T follicular helper cell (primary cell): ENCODE measurements at places on chromosomes 11 and 22.

GRCh38 chr22:45544588-45545170 is 42.0 kb downstream of the FBLN1 start:
- DNase-seq: no peak

GRCh38 chr11:132681971-132682370 is 850.3 kb downstream of the OPCML start:
- DNase-seq: no peak

DNA sequence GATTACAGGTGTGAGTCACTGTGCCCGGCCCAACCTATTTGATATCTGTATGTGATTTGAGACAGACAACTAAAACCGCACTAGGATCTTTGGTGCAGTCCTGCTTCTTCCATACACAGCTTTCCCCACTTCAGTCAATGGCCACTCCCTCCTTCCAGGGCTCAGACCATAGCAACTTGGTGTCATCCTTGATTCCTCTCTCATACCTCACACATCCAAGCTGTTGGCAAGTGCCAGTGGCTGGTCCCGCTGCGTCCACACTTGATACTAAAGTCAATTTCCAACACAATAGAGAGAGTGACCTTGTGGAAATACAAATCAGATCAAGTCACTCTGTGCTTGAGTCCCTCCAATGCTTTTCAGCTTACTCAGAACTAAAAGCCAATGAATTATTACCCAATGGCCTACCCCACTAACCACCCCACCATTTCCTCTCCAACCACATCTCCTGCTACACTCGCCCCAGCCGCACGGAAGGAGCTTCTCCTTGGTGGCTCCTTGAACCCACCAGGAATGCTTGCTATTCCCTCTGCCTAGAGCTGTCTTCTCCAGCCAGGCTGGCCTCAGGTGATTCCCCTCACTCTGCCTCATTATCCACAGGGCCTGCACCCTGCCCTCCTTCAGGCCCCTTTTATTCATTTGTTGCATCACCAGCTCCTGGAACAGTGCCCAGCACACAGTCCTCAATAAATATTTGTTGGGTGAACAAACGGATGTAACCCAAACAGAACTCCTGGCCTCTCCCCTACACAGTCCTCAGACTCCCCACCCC is 12.9 kb downstream of the ABTB2 start:
- no peak for DNase-seq

DNA sequence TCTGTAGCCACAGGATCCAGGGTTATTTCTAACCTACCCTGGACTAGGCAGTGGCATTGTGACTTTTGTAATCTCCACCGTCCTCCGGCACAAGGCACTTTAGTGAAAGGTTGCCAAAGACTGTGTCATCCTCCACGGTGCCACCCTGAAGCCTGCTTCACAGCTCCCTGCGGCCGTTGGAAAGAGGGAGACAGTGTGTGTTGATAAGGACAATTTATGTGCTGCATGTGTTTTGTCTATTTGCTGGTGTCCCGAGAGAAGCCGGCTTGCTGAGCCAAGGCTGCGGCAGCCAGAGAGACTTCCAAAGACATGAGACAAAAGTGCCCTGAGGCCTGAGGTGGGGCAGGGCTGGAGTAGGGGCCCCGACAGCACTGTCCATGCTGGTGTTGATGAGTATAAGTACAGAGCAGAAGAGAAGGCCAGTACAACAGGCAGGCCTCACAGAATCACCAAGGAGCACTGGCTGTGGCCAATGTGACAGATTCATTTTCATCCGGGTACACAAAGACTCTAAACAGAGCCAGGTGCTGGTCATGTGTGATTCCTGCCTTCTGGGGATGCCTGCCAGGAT is 40.9 kb downstream of the GALNT18 start:
- no peak for DNase-seq

DNA sequence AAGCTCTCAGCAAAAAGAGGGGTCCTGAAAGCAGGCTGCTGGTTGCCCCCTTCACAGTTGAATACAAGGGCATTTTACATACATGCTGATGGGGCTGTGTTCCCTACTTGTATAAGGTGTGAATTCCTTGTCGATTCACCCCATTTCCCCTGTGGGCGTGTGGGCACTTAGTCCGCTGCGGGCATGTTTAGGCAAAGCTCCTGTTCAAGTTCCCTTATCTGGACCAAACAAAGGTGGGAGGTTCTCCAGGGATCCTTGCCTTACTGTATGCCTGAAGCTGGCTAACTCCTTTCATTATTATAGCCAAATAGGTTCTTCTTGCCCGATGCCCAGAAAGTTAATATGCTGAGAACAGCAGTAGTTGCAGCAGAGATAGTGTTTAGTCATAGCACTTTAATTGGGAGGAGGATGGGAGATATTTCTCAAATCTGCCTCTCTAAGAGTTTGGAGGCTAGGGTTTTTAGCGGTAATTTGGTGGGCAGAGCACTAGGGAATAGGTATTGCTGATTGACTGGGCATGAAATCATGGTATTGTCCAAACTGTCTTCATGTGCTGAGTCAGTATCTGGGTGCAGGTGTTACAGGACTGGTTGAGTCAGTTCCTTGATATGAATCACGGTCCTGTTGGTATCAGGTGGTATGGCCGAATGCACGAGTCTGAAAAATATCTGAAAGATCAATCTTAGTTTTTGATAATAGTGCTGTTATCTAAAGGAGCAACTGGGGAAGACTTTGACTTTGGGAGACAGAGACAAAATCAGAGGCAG is 32.7 kb downstream of the METTL15 start:
- DNase-seq: no peak

- no peak for DNase-seq
These were observed 74.7 kb downstream of the KCNQ1 start for GRCh38 chr11:2519517-2519861.

GRCh38 chr11:88259431-88259830 is 78.1 kb downstream of the CTSC start:
- no peak for DNase-seq

DNA sequence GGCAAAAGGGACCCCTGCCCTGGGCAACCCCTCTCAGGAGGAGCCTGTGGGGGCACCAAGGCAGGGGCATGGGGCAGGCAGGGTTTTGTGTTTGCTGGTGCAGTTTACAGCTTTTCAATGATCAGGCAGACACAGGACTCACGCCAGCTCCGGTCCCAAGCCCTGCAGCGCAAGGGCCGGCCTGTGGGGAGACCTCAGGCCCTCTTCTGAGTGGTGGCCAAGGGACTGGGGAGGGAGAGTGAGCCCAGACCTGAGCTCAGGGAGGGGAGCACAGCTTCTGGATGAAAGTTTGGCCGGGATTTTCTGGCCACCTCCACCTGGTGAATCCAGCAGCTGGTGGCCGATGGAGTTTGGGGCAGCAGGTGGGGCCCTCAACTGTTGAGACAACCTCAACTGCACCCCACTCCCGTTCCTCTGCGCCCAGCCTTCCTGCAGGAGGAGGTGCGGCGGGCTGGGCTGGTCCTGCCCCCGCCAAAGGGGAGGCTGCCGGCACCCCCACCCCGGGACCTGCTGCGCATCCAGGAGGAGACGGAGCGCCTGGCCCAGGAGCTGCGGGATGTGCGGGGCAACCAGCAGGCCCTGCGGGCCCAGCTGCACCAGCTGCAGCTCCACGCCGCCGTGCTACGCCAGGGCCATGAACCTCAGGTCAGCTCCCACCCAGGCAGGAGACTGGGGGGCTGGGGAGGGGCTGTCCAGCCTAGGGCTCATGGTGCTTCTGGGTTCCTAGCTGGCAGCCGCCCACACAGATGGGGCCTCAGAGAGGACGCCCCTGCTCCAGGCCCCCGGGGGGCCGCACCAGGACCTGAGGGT is 3.6 kb downstream of the TCIRG1 start:
- DNase-seq: no peak

GRCh38 chr22:38429499-38430068 is 25.4 kb downstream of the KCNJ4 start:
- no peak for DNase-seq

DNA sequence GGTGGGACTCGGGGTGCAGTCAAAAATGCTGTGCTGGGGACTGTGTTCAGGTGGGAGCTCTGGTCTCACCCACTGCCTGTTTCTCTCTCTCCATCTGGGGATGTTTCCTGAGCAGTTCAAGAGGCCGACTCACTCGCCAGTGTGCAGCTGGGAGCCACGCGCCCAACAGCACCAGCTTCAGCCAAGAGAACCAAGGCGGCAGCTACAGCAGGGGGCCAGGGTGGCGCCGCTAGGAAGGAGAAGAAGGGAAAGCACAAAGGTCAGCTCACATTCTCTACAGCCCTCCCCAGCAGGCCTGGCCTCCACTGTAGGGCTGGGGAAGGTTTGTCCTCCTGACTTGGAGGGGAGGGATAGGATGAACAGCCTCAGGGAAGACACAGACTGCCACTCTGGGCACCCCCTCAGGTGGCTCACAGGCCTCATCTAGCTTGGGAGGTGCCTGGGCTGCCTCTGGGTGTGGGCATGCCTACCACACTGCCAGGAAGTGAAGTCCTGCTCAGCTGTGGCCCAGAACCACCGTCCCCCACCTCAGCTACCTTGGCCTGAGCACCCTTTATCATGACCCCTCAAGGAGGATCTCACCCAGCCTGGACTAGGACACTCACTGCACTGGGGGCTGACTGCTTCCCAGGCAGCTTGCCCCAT is 13.0 kb downstream of the TUB start:
- DNase-seq: no peak

GRCh38 chr11:85823816-85824215 is 12.9 kb upstream of the SYTL2 start:
- peak; percentile 73 for DNase-seq

DNA sequence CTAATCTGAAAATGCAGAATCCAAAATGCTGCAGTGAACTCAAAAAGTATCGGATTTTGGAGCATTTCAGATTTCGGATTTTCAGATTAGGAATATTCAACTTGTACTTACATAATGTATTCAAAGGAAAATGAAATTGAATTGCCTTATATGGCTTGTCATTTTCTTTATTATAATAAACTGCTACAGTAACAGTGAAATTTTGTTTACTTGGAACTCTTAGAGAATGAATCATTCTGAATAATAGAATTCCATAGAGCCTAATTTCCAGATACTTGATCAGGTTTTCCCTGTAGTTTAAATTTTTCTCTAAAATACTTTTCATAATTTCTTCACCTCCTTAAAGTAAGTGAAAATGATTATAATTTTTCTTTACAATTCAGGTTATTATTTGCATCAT is 17.3 kb downstream of the TTC17 start:
- no peak for DNase-seq

DNA sequence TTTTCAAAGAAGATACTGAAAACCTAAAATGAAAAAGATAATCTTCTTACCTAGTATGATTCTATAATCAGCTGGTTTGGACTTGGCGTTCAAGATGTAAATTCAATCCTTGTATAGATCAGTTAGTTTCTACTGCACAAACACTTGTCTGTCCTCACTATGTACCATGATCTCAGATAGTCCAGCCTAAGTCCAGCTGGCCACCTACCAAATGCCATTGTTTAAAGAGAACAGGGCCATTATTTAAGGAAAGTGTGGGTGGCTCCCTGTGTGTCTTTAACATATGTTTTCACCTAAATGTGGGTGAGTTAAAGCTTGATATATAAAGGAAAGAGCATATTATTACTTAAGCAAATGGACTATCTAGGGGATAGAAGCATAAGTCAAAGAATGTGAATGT is 38.6 kb downstream of the BLID start:
- no peak for DNase-seq

- no peak for DNase-seq
These were observed 97.1 kb upstream of the CARD18 start for GRCh38 chr11:105236664-105237063.

- no peak for DNase-seq
These were observed 76.9 kb upstream of the TCF20 start for GRCh38 chr22:42347281-42347824.

DNA sequence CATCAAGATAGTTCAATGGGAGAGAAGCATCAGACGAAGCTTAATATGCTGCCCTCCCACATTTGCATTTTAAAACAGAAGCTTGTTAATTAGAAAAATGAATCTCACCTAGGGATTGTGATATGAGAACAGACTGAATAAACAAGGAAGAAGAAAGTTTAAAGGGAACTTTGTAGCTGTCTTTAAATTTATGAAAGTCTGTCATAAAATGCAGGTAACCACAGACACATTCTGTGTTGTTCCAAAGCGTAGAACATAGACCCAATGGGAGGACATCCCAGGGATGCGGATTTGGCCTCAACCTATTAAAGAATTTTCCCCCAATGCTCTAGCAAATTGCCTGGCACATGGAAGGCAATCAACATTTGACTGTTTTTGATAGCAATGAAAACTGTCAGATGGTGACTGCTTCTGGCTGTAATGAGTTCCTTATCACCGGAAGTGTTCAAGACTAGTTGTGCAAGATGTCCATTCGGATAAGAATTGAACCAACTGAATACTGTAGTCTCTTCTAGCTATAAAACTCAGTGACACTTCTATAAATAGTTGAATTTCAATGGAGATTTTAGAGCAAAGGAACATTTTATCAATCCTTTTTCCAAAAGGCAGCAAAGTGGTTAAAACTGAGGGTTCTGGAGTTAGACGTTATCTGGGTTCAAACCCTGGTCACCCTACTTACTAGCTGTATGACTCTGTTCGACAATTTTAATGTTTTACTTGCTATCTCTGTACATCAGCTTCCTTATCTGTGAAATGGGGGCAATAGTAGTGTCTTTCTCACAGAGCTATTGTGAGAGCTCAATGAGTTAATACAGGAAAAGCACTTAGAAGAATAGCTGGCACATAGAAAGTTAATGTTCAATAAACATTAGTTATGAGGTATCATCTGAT is 64.9 kb downstream of the LIF start:
- DNase-seq: no peak

GRCh38 chr11:95182397-95182796 is 48.6 kb downstream of the SESN3 start:
- no peak for DNase-seq

DNA sequence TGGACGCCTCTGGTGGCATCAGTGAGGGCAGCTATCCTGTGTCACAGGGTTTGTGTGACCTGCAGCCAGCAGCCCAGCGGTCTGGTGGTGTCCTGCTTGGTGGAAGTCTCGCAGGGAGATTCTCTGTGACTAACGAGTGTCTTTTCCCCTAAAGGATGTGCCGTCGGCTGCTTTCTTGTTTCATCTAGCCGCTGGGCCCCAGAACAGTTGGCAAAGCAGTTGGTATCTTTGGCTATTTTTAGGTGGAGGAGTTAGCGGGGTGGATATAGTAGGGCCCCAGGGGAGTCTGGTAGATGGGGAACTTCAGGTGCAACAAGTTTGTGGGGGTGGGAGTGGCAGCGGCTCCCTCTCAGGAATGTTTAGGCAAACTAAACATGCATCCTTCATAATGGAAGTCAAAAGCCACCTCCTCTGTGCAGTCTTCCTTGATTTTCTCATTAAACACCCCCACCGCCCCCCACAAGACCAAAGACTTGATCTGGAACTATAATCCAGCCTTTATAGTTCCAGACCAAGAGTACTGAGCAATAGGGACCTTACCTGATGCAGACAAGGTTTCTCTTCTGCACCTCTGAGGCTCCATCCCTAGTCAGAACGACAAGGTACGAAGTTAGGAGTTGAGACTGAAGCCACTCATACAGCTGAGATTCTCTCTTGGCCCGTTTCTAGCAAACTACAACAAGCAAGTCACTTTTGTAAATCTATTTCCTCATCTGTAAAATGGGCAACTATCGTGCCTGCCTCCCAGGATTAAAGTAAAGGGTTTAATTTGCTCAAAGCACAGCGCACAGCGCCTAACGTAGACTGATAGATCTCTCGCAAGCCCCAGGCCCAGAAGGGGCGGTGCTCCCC is 1.1 kb upstream of the PELI3 start:
- no peak for DNase-seq
